ENCODE measurements at places on chromosomes 3 and 15.

DNA sequence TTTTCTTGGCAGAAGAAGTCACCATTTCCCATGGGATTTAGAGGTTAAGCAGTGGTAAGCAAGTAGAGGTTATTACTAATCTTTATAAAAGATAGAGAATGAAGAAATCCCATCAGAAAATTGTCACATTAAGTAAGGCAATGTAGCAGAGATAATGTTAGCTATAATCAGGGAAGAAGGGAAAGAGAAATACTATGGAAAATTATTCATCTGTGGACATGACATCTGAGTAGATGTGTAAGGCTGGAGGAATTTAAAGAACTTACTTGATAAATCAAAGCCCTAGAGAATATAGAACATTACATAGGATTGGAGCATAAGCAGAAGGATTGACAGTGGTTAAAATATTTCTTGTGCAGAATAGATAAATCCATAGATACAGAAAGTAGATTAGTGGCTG lies 553.1 kb upstream of the CBLB start:
- DNase-seq, result no peak

GRCh38 chr3:13636874-13637273 lies 87.9 kb downstream of the FBLN2 start:
- DNase-seq, result no peak

DNA sequence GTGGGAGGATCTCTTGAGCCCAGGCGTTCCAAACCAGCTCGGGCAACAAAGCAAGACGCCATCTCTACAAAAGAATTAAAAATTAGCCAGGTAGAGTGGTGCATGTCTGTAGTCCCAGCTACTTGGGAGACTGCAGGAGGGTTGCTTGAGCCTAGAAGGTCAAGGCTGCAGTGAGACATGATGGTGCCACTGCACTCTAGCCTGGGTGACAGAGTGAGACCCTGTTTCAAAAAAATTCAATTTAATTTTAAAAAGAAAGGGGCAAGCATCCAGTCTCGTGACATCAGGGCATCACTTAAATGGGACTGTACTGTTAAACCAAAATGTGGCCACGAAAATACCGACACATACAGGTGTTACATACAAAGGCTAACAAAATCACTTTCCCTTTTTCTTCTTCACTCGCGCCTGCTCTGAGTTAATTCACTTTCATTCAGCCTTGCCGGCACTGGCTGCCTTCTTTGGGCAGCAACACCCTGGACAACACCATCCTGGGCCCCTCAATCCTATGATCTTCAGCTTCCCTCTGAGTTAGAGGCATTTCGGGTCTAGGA lies 121.7 kb downstream of the LIPC start:
- DNase-seq, result no peak

- DNase-seq, result no peak
Measured at GRCh38 chr3:159538507-159538906, 450.1 kb upstream of the IL12A start.

DNA sequence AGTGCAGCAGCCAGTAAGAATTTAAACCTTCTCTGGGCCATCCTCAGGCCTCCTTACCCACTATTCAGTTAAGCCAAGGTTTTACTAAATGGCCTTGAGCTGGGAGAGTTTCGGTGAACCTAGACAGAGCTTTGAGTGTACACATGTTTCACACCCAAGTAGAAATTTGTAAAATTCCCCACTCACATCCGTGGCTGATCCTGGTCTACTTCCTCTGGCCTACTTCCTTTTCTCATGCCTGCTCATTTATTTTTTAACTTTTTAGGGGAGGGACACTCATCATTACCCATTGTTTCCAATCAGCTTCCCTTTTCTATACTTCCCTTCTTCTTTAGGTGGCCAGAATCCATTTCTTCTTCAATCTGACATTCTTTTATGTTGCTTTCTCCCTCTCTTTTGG lies 7.6 kb downstream of the CX3CR1 start:
- no peak for DNase-seq

DNA sequence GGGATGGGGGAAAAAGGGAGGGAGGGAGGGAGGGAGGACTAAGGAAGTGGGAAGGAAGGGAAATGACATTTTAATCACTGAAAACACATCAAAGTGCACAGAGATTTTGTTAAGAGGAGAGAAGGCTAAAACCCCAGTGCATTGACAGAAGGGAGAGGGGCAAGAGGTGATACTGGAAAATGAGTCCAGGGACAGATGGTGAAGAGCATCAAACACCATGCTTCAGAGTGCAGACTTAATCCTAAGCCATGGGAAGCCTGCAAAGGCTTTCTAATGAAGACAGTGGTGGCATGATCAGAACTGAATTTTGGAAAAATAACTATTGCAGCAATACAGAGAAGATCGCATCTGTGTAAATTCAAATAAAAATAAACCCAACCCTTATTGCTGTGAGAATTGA lies 41.8 kb downstream of the HGD start:
- no peak for DNase-seq
